Amniotic epithelial cell (primary cell): ENCODE measurements at places on chromosomes 4 and X.
A peak's percentile ranks its signal among the peaks of the same experiment; 100 is the strongest.

DNA sequence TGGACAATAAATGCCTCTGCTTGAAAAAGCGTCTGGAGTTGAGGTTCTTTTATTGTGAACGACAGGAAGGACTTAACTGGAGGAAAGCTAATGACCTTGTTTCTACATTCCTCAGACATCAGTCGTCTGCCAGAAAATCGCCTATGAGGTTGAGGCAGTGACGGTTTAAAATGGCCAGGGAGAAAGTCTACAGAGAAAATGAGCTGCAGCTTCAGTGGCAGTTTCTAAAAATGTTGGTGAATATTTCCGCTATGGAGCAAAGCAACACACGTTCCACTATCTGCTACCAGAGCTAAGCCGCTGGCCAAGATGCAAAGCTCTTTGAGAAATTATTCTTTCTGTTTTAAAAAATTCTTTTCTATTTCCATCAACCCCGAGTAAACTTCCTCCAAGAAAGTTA is 116.9 kb upstream of the GALNT7 start:
- peak; percentile 27 for DNase-seq

- DNase-seq, result no peak
Measured at GRCh38 chr4:64330143-64330542, 79.1 kb downstream of the TECRL start.

GRCh38 chr4:6655924-6656323 is 15.4 kb downstream of the MRFAP1 start:
- DNase-seq, result no peak

GRCh38 chr4:7323461-7323871 is 111.3 kb downstream of the PSAPL1 start:
- no peak for DNase-seq

GRCh38 chrX:53288189-53288588 is 6.8 kb upstream of the IQSEC2 start:
- DNase-seq, result no peak

- DNase-seq, result no peak
Measured at GRCh38 chr4:105025263-105026017, 121.2 kb upstream of the TET2 start.

DNA sequence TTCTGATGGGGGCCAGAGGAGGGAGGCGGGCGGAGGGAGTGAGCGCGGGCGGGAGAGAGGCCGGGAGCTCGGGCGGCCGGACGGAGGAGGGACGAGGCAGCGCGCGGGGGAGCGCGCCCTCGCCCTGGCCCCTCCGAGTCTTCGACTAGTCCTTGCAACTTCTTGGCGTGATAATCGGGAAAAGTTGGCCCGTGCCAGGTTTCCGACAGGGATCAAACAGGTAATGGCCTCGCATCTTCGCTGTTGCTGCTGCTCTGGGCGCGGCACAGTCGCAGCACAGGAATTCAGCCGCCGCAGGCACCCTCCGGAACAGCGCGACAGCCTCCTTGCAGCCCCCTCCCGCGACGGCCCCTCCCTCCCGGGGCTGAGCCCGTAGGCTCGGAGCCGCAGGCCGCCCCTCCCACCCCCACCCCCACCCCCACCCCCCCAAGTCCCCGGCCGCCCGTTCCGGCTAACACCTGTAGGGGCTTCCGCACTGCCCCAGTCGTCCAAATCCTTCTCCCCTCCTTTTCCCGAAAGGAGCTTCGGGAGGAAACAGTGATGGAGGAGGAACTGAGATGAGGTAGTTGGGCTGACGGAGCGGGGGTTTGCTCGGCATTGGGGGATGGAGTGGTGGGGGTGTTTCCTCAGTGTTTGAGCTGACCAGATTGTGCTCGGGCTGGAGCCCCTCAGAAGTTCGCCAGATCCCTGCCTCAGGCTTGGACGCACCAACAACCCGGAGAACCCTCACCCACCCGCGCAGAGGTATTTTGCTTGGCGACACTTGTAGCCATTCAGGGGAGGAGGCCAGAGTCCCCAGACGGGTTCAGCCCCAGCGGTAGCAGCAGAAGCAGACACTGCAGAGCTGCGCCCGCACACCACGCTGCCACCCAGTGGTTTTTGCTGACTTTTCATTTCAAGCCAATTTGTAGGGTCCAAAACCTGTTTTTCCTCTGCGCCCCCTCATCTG is at the start of gene FGF13:
Gene FGF13, minus strand, starts transcription at position 319 of the 949 bp plus-strand sequence. CDS start 714 bp downstream, outside the sequence.
- DNase-seq, result no peak

DNA sequence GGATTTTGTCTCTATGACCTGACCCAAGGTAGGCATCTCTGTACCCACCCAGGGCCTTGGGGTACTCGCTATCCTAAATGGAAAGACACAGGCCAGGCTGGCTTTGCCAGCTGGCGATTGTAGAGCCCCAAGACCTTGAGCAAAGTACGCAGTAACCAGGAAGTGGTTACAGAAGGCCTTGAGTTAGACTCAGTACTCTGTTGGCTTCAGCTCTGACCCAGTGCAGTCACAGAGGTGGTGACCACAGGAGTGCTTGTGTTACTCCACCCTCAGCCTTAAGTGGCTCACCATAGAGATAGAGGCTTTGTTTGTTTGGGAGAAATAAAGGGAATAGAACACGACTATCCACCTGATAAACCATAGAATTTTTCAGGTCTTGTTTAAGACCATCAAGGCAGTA is 880.5 kb upstream of the POU3F4 start:
- DNase-seq, result no peak

GRCh38 chrX:151287954-151288353 is 109.1 kb upstream of the VMA21 start:
- no peak for DNase-seq
